Psoas muscle (tissue), 8 donors: ENCODE measurements at places on chromosomes 13 and 19.

DNA sequence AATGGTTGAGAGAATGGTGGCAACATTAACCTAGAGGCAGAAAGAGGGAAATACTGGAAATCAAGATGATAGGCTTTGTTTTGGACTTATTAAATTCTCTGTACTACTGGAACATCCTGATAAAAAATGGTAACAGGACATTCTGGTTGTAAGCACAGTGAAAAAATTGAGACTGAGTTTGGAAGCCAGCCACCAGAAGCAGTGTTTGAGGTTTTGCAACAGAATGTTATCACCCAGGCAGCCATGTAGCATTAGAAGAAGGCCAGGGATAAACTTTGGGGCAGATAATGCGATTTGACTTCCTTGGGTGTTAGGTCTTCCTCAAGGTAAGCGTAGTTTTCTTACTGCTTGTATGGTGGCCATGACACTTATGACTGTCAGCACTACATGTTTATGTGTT, 307.4 kb downstream of the ATP8A2 start:
- no peaks in the 10 kb centered on the region for H3K27me3 ChIP-seq
- H3K27ac ChIP-seq = no peak overlapping the region
- H3K4me1 ChIP-seq = peaks cover 10% of the 10 kb centered on the region
- no peak for DNase-seq

GRCh38 chr19:3125900-3126524, 9.8 kb upstream of the GNA15 start:
- peaks cover 20% of the 10 kb centered on the region for H3K36me3 ChIP-seq
- H3K27me3 ChIP-seq = no peaks in the 10 kb centered on the region
- H3K4me3 ChIP-seq = no peak overlapping the region
- no peaks in the 10 kb centered on the region for H3K4me1 ChIP-seq

GRCh38 chr13:28503182-28503967, 8.4 kb upstream of the FLT1 start:
- H3K36me3 ChIP-seq = no peaks in the 10 kb centered on the region
- H3K4me1 ChIP-seq = no peaks in the 10 kb centered on the region
- H3K27ac ChIP-seq = no peak overlapping the region
- DNase-seq = no peak

DNA sequence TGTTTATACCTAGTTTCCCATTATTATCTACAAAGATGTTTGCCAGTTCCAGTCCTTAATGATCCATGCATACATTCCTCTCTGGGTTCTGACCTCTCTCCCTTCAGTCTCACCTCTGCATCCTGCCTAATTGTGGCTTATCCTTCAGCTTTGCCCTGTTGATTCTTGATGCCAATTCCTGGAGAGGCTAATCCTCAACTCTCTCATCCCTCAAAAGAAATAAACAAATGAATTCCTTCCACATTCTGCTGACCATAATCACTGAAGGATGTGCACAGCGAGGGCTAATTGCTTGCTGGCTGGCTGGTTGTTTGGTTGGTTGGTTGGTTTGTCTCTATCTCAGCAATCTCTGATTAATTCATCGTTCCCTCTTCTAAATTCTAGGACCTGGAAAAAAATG, 113.8 kb downstream of the IRS2 start:
- DNase-seq = no peak
- no peak overlapping the region for H3K27ac ChIP-seq
- H3K4me1 ChIP-seq = no peaks in the 10 kb centered on the region
- H3K27me3 ChIP-seq = peaks cover 3% of the 10 kb centered on the region
- H3K36me3 ChIP-seq = no peaks in the 10 kb centered on the region

- no peak overlapping the region for H3K27ac ChIP-seq
- DNase-seq = no peak
- no peaks in the 10 kb centered on the region for H3K27me3 ChIP-seq
- no peak overlapping the region for H3K4me3 ChIP-seq
- no peaks in the 10 kb centered on the region for H3K36me3 ChIP-seq
Measured at GRCh38 chr13:109790942-109791605, 4.7 kb upstream of the IRS2 start.

GRCh38 chr13:39559847-39560246, 43.1 kb downstream of the LHFPL6 start:
- no peak for DNase-seq
- no peaks in the 10 kb centered on the region for H3K4me1 ChIP-seq
- no peak overlapping the region for H3K27ac ChIP-seq
- H3K4me3 ChIP-seq = no peak overlapping the region
- no peaks in the 10 kb centered on the region for H3K36me3 ChIP-seq
- no peaks in the 10 kb centered on the region for H3K27me3 ChIP-seq

- H3K27me3 ChIP-seq = no peaks in the 10 kb centered on the region
- H3K4me3 ChIP-seq = no peak overlapping the region
- no peak for DNase-seq
- no peak overlapping the region for H3K27ac ChIP-seq
- no peaks in the 10 kb centered on the region for H3K36me3 ChIP-seq
Measured at GRCh38 chr13:106521095-106521799, 14.2 kb downstream of the EFNB2 start.

- H3K4me1 ChIP-seq = no peaks in the 10 kb centered on the region
- no peak overlapping the region for H3K27ac ChIP-seq
- H3K36me3 ChIP-seq = no peaks in the 10 kb centered on the region
- DNase-seq = no peak
Measured at GRCh38 chr13:111410232-111411021, 90.0 kb downstream of the TEX29 start.

GRCh38 chr19:53875602-53876325, 6.2 kb upstream of the PRKCG start:
- H3K27ac ChIP-seq = no peak overlapping the region
- no peaks in the 10 kb centered on the region for H3K4me1 ChIP-seq
- no peaks in the 10 kb centered on the region for H3K27me3 ChIP-seq

- H3K27ac ChIP-seq = no peak overlapping the region
- peaks cover 39% of the 10 kb centered on the region for H3K4me1 ChIP-seq
- no peak for DNase-seq
Measured at GRCh38 chr13:106494506-106494905, 41.0 kb downstream of the EFNB2 start.

DNA sequence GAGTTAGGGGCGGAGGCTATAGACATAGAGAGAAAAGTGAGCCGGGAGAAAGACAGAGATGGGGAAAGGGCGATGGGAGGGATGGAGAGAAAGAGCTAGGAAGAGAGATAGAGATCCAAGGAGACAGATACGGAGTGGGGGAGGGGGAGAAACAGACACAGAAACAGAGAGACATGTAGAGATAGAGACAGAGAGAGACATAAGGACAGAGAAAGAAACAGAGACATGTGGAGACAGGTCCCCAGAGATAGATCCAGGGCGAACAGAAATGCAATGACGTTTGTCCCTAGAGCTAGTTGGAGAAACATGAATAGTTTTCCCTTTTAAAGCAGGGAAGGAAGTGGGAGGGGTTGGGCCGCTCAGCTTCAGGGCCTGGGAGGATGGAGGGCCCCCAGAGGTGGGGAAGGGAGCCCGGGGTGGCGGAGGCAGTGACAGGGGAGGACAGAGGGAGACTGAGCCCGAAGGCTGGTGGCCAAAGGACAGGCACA, 4.6 kb downstream of the PPP1R14A start:
- no peak for DNase-seq
- H3K36me3 ChIP-seq = no peaks in the 10 kb centered on the region
- H3K4me1 ChIP-seq = no peaks in the 10 kb centered on the region
- peak overlapping the region; percentile 74 for H3K27ac ChIP-seq

DNA sequence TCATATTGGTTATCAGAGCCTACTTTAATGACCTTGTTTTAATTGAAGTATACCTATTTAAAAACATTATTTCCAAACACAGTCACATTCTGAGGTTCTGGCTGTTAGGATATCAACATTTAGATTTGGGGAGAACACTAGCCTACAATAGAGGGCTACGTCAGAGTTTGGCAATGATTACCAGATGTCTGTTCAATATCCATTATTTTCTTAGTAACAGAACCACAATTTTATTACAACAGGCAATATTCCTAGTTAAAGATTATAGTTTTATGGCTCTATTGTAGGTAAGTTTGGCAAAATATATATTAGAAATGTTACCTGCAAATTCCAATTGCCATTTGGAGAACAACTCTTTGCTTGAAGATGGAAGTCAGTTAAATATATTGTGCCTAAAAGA, 1163.1 kb upstream of the MIR17HG start:
- H3K4me3 ChIP-seq = no peak overlapping the region
- no peaks in the 10 kb centered on the region for H3K27me3 ChIP-seq
- no peak for DNase-seq
- H3K36me3 ChIP-seq = no peaks in the 10 kb centered on the region
- H3K4me1 ChIP-seq = no peaks in the 10 kb centered on the region

GRCh38 chr13:35595181-35595580, 118.7 kb upstream of the MAB21L1 start:
- H3K27ac ChIP-seq = no peak overlapping the region
- DNase-seq = no peak
- H3K4me3 ChIP-seq = no peak overlapping the region
